A549 treated with GW870086 at 1 μM for 4 hours (cell line): ENCODE measurements at places on chromosomes 11 and 22. TPM values are rescaled to one million over a fixed set of nuclear protein-coding genes. Genes with fewer than 3 reads are reported as not detected.

Gene OR51F1
- not detected in 5 replicates for total RNA-seq

Gene TUBGCP6
- 6.9 to 10.3 TPM (median 10.3 TPM) in 5 replicates for total RNA-seq

Gene CRYBB2
- not detected in 5 replicates for total RNA-seq

Gene MS4A6E
- total RNA-seq = not detected in 5 replicates

Gene GLYAT
- total RNA-seq = not detected in 5 replicates

Gene TLCD5
- 4.9 to 7.5 TPM (median 6.8 TPM) in 5 replicates for total RNA-seq

Gene TSPAN18
- 1.9 to 3.5 TPM (median 2.4 TPM) in 5 replicates for total RNA-seq

Gene OSM
- not detected in 5 replicates for total RNA-seq

Gene P4HA3
- 40.7 to 60.7 TPM (median 52.7 TPM) in 5 replicates for total RNA-seq

Gene KRTAP5-10
- not detected in 5 replicates for total RNA-seq

Gene RFPL2
- 0.11 to 0.49 TPM (median 0.19 TPM) in 4 of 5 replicates, not detected in the other for total RNA-seq

Gene CTSF
- total RNA-seq = 31.3 to 37.8 TPM (median 33.7 TPM) in 5 replicates

Gene KCTD14
- 1.7 to 2.1 TPM (median 2.0 TPM) in 5 replicates for total RNA-seq

Gene OR5T3
- not detected in 5 replicates for total RNA-seq

Gene TYR
- total RNA-seq = not detected in 5 replicates

Gene MS4A7
- not detected in 5 replicates for total RNA-seq

Gene SLC37A2
- 0.05 to 0.16 TPM (median 0.10 TPM) in 4 of 5 replicates, not detected in the other for total RNA-seq

Gene BLID
- total RNA-seq = 0.16 to 0.17 TPM in 2 of 5 replicates, not detected in the others

Gene DMC1
- total RNA-seq = 2.3 to 6.8 TPM (median 3.6 TPM) in 5 replicates

Gene CCDC116
- total RNA-seq = 0.09 TPM in 1 of 5 replicates, not detected in the others
